ENCODE measurements at places on chromosomes 5 and 9.
A peak's percentile ranks its signal among the peaks of the same experiment; 100 is the strongest.

DNA sequence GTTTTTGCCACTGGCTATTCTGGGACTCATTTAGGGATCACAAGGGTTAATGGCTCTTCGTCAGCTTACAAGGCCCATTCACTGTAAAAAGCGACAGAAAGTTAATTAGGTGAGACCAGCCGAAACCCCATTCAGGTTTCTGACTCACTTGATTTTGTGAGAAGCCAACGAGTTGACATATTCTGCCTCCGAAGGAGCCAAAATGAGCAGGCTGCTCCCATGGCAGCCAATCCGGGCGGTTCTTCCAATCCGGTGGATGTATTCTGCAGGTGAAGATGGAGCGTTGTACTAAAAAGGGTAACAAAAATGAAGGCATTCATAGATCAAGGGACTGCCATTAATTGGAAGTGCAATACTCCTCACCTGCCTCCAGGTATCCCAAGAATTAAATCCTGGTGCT is 39.7 kb downstream of the DDX31 start:
- DNase-seq = no peak

- no peak for DNase-seq
Measured at GRCh38 chr5:171599411-171599810, 180.0 kb downstream of the FGF18 start.

DNA sequence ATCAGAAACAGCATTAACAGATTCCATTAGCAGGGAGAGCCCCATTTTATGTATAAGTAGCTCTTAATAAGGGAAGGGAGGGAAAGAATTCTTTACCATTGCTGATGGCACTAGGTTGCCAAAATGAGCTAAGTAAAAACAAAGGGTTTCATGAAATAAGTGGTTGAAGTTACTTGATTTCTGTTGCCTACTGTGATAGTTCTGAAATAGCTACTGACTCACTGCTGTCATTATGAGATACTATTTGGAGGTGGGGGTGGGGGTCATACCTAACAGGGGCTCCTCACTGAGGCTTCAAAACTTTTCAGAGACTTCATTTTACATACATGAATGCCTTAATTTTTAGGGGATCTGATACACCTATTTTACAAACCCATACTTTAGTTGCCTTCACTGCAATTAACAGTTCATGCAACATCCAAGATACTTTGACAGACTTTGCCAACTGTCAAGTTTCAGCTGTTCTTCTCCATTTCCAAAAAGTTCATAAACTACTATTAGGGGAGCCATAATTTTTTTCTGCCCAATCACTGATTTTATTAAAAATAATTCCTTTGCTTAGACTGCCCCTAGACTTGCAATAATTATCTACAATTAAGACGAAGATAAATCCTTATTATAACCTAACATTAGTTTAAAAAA is 4.6 kb downstream of the HOMER1 start:
- DNase-seq = no peak

DNA sequence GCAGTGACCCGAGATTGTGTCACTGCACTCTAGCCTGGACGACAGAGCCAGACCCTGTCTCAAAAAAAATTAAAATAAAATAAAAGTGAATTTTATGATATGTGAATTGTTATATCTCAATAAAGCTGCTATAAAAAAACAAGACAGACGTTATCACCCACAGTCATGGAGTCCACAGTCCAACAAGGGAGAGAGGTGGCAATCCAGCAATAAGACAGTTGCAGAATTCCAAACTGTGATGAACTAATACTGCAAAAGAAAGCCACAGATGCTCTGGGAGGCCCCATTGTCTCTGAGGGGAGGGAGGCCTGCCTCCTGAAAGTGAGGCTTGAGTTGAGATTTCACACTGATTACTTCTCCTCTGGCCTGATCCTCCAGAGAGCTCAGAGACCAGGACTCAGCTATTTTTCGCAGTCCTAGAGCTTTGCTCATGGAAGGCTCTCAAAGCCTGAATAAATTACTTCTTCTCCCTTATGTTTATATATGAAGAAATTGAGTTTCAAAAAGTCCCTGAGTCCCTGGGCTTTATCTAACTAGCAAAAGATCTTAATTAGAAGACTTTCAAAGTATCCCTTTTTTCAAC is 28.0 kb downstream of the CCNJL start:
- no peak for DNase-seq

DNA sequence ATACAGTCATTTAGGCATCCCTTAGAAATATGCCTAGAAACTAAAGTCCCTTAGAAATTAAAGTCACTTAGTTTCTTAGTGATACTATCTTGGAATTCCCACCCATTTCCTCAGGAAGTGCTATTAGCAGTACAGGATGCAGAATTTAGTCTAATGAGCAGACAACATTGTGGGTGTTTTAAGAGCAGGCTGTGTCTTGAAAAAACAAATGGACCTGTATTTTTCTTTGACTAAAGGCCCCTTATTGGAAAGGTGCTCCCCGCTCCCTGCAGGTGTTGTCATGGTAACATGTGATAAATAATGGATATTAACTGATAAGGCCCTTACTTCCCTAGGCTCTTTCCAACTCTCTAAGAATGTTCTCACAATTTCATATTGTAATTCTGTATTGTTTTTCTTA is 38.8 kb upstream of the STARD4 start:
- no peak for DNase-seq

GRCh38 chr9:131807144-131807983 is 67.5 kb upstream of the RAPGEF1 start:
- peak; percentile 27 for DNase-seq

GRCh38 chr5:64594025-64594424 is 88.2 kb downstream of the RGS7BP start:
- no peak for DNase-seq

- DNase-seq = no peak
Measured at GRCh38 chr5:101605700-101606099, 690.4 kb downstream of the SLCO4C1 start.

DNA sequence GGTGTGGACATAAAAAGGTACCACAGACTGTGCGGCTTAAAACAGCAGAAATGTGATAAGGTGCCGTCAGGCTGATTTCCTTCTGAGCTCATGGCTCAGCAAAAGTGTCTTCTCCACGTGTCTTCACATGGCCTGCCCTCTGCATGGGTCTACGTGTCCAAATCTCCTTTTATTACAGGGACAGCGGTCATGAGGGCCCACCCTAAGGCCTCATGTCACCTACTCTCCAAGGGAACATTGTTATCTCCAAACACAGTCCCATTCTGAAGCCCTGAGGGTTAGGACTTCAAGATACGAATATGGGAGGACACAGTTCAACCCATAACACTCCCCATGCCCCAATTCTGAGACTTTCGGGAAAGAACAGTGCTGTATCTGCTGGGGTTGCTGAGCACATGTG is 35.2 kb downstream of the COL23A1 start:
- no peak for DNase-seq
